ENCODE measurements at places on chromosomes 1 and 21.

- DNase-seq: no peak
These were observed 37.6 kb downstream of the ZBTB40 start for GRCh38 chr1:22489278-22489677.

GRCh38 chr1:1117469-1117831 is 1.6 kb upstream of the C1orf159 start:
- no peak for DNase-seq

GRCh38 chr1:151124763-151125403 is 21.5 kb downstream of the SEMA6C start:
- no peak for DNase-seq

GRCh38 chr21:31347435-31348032 is 3.5 kb upstream of the TIAM1 start:
- peak; percentile 16 for DNase-seq

DNA sequence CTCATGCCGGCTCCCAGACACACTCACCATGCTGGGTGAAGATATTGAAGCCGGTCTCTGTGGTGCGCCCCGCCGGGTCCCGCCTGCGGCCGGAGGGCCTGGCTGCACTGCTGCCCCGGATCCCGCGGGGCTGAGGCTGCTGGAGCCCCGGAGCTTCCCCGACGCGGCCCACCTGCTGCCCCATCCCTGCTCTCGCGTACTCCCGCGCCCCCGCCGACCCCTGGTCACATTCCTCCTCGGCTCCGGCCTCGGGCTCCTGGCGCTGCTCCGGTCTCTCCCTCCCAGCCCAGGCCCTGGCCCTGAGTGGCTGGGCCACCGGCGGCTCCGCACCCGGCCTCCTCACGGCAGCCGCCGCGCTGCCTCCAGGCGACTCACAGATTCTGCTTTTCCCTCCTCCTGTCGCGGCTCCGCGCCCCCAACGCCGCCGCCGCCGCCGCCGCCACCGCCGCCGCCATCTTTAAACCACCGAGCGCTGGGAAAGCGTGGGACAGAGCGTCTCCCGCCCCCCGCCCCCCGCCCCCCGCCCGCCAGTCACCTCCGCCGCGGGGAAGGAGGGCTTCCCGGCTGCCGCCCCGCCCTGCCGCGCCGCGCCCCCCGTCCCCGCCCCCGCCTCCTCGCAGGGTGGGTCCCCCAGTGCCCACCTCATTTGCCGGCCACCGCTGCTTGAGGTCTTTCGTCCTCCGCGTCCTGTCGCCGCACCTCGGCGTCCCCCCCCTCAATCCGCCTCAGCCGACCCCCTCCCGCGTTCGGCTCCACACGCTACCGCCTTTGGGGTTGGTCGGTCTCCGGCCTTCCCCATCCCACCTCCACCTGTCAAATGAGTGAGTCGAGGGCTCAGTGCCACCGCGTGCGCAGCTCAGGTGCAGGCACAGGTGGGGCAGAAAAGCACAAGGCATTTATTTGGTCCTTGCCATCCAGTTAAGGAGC is at the start of gene ABL2:
TSS of gene ABL2 (minus strand) at position 464 of the 927 bp plus-strand sequence. CDS start at position 184, 280 bp downstream.
- DNase-seq: peak; percentile 33

GRCh38 chr1:25185409-25186160 is 46.7 kb downstream of the SYF2 start:
- no peak for DNase-seq

GRCh38 chr1:157157501-157158190 is 19.5 kb upstream of the ETV3 start:
- DNase-seq: peak; percentile 71

- no peak for DNase-seq
These were observed 21.9 kb upstream of the LBR start for GRCh38 chr1:225449774-225450173.

- DNase-seq: no peak
These were observed 4.1 kb downstream of the SERINC2 start for GRCh38 chr1:31417148-31417547.

GRCh38 chr1:162404550-162405160 is 7.3 kb downstream of the SH2D1B start:
- peak; percentile 55 for DNase-seq

- DNase-seq: no peak
These were observed 28.9 kb downstream of the VANGL1 start for GRCh38 chr1:115670476-115671175.

DNA sequence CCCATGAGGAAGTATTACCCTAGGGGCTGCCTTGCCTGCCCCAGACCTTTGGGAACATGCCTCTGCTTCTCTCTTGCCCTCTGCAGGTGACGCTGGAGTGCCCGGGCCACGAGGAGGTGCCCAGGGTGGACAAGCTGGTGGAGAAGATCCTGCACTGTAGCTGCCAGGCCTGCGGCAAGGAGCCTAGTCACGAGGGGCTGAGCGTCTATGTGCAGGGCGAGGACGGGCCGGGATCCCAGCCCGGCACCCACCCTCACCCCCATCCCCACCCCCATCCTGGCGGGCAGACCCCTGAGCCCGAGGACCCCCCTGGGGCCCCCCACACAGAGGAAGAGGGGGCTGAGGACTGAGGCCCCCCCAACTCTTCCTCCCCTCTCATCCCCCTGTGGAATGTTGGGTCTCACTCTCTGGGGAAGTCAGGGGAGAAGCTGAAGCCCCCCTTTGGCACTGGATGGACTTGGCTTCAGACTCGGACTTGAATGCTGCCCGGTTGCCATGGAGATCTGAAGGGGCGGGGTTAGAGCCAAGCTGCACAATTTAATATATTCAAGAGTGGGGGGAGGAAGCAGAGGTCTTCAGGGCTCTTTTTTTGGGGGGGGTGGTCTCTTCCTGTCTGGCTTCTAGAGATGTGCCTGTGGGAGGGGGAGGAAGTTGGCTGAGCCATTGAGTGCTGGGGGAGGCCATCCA is 7.8 kb upstream of the HTR6 start:
- no peak for DNase-seq

GRCh38 chr1:17098446-17099317 is 20.6 kb downstream of the PADI2 start:
- peak; percentile 55 for DNase-seq

DNA sequence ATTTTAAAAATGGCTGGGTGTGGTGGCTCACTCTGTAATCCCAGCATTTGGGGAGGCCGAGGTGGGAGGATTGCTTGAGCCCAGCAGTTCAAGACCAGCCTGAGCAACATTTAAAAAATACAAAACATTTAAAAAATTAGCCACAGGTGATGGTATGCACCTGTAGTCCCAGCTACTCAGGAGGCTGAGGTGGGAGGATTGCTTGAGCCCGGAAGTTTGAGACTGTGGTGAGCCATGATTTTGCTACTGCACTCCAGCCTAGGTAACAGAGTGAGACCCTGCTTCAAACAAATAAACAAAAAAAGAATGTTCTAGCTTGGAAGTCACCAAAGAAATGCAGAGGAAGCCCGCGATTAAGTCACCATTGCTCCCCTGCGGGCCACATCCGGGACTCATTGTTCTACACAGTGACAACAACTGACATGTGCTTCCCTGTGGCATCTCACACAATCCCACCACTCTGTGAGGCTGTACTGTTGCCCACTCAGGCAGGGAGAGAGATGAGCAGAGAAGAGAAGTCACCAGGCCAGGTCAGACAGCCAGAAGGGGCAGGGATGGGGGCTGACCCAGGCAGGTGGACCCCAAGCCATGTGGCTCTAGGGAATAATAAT is 18.4 kb upstream of the SPATC1L start:
- DNase-seq: no peak

GRCh38 chr1:59657873-59658465 is 156.8 kb upstream of the HOOK1 start:
- no peak for DNase-seq

DNA sequence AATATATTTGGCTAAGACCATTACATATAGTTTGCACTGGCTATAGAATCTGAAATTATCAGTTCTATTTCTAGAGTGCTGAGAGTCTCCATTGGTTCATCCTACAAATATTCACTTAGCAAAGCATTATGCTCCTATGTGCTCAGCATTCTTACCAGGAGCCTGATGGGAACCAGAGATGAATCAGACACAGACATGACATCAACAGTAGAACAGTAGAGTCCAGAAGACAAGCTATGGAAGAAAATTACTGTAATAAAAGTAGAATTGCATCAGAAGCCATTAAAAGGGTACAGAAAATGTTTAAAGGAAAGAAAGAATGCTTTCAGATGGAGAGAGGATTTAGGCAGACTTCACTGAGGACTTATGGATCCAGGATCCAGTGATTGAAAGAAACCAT is 271.7 kb upstream of the SNX7 start:
- DNase-seq: peak; percentile 82

DNA sequence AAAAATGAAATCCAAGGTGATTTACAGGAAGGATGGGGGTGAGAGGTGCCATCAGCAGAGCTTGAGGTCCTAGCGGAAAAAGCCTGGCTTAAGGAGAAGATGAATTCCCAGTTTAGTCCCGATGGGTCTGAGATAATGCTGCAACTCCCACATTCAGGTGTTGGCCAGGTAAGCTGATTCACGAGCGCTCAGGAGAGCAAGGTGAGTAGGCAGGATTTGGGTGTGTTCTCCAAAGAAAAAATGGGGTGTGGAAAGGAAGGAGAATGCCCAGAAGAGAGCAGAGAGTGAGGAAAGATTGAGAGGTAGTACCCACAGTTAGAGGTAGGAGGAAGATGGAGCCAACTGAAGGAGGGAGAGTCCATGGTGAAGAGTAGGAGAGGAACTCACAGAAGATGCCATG is 12.5 kb downstream of the RIMS3 start:
- DNase-seq: no peak

GRCh38 chr1:229907884-229908638 is 159.0 kb upstream of the GALNT2 start:
- DNase-seq: no peak

- peak; percentile 64 for DNase-seq
These were observed 82.6 kb downstream of the EVA1C start for GRCh38 chr21:32494934-32495709.

Measured in AG10803 (cell line).